ENCODE measurements at places on chromosomes 4 and X. TPM values are rescaled to one million over a fixed set of nuclear protein-coding genes. Genes with fewer than 3 reads are reported as not detected.

TBC1D8B gene
- 0.31 TPM for total RNA-seq

RFC1 gene
- total RNA-seq: 74.9 TPM

P2RY4 gene
- 0.36 TPM for total RNA-seq

DNA sequence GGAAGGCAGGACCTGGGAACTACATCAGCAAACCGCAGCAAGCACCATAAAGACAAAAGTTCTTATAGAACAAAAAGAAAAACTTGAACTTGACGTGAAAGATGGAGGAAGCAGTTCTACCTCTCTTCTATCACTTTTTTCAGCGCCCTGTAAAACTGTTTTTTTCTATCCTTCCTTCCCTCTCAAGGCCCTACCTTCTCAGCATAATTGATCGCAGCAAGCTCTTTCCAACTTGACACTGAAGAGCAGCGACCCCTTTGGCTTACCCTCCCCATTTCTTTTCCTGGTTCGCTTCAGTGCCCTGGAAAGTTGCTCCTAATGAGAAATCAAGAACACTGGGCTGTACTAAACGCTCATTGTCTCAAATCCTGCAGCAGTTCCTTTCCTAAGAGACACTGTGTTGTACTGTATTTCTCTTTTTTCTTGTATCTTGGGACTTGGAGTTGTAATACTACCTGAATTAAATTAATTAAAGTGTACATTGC lies 150.6 kb upstream of the SLC4A4 start:
- DNase-seq: no peak

DNA sequence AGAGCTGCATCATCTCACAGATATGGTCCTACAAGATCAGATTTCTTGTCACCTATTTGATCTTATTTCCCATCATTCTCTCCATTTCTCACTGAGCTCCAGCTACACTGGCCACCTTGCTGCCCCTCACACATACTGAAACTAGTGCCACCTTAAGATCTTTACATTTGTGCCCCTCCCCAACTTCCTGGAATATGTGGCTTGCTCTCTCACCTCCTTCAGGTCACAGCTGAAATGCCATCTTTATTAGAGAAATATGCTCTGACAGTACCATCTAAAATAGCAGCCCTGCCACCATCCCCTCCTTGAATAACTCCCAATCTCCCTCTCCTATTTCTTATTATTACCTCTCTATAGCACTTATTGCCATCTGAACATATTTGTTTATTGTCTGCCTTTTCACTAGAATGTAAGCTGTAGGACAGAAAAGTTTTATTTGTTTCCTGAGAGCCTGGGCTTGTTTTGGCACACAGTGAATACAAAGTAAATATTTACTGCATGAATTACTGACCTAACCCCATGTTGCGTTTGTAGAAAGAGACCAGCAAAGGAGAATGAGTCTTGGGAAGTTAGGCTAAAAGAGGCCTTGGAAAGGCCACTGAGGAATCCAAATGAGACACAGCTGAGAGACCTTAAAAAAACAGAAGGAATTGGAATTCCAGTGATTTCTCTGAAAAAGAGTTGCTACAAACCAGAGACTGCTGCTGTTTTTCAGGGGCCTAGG lies 22.7 kb downstream of the DYNLT3 start:
- no peak for DNase-seq

DNA sequence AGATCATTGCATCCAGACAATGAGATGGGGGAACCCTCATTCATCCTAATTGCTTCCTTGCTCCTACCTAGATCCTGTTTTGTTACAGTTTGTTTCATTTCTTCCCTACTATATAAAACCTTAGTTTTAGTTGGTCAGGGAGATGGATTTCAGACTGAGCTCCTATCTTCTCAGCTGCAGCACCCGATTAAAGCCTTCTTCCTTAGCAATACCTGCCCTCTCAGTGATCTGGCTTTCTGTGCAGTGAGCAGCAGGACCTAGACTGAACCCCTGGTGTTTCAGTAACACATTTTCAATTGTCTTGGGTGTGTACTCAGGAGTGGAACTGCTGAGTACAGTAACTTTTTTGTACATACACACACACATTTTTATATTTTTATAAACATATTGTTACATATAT lies 187.4 kb downstream of the APBB2 start:
- DNase-seq: no peak

DNA sequence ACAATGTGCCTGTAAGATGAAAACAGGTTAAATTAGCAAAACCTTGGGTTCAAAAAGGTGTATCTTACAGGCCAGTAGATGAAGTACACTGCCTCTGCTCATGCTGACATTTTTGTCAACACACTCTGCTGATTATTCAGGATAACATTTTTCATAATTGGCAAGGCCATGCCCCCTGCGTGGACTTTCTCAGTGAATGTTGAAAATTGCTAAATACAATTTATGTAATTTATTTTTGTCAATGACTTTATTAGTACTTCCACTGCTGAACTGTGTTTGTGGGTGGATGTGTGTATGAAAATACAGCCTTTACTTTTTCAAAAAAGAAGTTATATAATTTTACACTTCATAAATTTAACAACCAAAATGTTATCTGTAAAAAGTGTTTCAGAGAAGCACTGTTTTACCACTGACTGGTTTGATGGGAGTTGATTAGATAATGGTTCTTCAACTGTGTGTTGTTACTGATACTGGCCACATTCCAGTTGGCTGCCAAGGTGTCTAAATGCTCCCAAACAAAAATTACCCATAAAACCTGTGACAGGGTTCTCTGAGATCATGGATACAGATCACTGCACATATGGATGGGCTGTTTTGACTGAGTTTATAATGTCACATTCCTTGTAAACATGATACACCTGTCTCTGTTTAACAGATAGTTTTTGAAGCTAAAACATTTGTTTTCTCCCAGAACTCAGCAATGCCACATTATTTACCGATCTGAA lies 151.9 kb upstream of the SLC7A11 start:
- no peak for DNase-seq

DNA sequence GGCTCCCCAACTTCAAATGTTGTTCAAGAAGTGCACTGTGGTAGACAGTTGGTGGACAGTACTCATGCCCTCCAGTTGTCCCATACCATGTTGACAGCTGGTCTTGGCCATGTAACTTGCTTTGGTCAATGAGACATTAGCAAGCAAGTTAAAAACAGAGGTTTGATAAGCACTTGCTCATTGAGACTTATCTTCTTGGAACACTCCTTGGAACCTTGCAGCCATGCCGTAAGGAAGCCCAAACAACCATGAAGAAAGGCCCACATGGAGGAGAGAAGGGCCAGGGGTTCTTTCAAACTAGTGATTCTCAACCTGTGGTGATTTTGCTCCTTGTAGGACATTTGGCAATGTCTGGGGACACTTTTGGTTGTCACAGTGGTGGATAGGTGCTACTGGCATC lies 2.6 kb upstream of the PRPS2 start:
- no peak for DNase-seq

GRCh38 chrX:143472347-143472938 lies 44.8 kb downstream of the SPANXN3 start:
- DNase-seq: no peak

DNA sequence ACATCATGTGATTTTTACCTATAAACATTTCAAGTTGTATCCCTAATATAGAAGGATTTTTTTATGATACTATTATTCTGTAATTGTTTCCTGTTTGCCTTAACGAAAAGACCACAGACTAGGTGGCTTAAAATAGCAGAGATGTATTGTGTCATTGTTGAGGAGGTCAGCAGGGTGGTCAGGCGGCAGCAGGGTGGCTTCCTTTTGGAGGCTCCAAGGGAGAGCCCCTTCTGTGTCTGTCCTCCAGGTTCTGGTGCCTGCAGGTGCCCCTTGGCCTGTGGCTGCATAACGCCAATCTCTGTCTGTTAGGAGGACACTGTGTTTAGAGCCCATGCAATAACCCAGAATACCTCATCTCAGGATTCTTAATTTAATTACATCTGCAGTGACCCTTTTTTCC lies 118.1 kb downstream of the TBL1X start:
- no peak for DNase-seq

DNA sequence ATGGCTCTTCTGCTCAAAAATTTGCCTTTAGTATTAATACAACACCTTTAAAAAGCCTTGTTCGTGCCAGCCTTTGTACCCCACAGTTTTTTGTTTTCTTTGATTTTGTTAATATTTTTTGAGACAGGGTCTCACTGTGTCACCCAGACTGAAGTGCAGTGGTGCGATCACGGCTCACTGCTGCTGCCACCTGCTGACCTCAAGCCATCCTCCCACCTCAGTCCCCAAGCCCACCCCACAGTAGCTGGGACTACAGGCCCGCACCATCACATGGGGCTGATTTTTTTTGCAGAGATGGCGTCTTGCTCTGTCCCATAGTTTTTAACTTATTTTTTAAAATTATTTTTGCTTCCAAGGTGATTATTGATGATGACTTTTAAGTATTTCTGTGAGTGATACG lies 134.0 kb downstream of the HTR2C start:
- no peak for DNase-seq

- DNase-seq: no peak
Observed at GRCh38 chr4:113467581-113467980, 294.0 kb downstream of the CAMK2D start.

- peak; percentile 86 for DNase-seq
Observed at GRCh38 chr4:100079264-100079663, 111.0 kb downstream of the DDIT4L start.

- no peak for DNase-seq
Observed at GRCh38 chrX:57647020-57647419, 33.0 kb downstream of the NLRP2B start.

DNA sequence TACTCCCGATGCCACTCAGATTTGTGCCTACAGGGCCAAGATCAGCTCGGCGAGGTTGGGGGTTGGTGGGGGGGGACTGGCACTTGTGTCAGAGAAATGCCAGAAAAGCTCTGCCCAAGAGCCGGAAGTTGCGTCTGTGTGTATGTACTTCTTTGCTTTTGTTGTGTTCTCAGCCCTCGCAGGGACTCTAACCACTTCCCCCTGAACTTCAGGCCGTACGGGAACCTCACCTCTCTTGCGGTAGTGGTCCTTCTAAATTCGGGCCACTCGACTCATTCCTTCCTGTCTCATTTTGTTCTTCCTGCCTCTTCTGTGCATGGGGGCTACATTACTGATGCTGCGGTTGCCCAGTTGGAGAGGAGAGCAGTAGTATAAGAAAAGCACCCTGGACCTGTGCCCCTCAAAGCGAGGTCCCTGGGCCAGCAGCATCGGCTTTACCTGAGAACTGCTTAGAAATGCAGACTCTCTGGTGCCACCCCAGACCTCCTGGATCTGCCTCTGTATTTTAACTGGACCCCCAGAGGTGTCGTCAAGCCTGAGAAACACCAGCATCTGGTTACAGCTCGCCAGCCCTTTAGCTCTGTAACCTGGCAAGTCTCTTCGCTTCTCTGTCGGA lies 146.3 kb upstream of the RPS6KA3 start:
- DNase-seq: peak; percentile 66

DNA sequence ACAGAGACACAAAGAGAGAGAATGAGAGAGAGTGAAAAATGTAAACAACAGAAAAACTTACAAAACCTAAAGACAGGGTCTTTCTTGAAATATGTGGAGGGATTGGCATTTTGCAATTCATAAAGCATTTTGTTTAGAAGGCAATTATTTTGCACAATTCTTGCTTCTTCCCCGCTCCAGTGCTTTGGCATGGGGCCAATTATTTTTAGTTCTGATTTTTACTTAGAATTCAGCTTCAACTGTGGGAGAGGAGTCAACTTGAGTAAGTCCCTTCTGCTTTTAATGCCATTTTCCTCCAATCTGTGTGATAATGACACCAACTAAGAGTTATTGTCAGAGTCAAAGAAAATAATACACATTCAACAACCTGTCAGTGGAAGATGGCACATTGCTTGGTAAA lies 1051.9 kb downstream of the NLGN4X start:
- no peak for DNase-seq

- DNase-seq: no peak
Observed at GRCh38 chr4:56469489-56470210, 2.2 kb downstream of the SRP72 start.

DNA sequence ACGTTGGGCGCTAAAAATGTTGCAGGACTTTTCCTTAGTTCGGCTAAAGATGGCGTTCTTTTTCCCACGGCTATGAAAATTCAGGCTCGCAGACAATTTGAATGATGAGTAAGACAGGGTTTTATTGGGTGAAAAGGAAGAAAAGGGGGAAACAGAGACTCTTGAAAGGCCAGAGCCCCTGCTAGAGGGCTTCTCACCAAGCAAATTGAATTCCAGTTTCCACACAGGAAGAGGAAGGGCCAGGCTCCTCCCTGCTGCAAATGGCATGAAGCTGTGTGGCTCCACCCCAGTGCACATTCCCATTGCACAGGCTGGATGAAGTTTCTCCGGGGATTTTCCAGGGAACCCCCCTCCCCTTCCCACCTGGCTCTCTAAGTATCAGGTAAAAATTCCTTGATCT lies 210.9 kb downstream of the KLHL4 start:
- no peak for DNase-seq

- peak; percentile 25 for DNase-seq
Observed at GRCh38 chr4:5979981-5980380, 38.2 kb downstream of the C4orf50 start.

Data from natural killer cell treated with Interleukin-12 subunit alpha and Interleukin-12 subunit beta and Interleukin-15 and Interleukin-18, amount 100 ng/mL, for 72 hours (primary cell).